ENCODE measurements at places on chromosomes 11 and 22.

- DNase-seq: no peak
Observed at GRCh38 chr11:66437979-66438503, 607 bp downstream of the MRPL11 start.

- no peak for DNase-seq
Observed at GRCh38 chr22:45781459-45781858, 109.8 kb downstream of the ATXN10 start.

GRCh38 chr11:99911116-99911515 lies 776.0 kb upstream of the ARHGAP42 start:
- no peak for DNase-seq

DNA sequence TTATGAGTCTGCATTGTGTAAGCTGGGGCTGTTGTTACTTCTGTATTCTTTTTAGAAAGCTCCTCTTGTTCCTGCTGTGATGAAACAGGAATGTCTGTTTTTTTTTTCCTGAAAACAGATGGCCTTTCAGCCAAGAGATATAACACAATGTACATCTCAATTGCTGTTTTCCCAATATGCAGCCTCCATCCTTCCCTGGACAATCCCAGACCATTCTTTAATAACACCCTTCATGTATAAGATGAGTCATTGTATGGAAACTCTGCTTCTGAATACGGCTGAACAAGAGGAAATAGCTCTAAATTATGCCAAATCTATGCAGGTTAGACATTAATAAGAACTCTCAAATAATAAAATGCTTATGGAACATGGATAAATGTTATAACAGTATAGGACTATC lies 60.2 kb upstream of the LRRC4C start:
- no peak for DNase-seq

DNA sequence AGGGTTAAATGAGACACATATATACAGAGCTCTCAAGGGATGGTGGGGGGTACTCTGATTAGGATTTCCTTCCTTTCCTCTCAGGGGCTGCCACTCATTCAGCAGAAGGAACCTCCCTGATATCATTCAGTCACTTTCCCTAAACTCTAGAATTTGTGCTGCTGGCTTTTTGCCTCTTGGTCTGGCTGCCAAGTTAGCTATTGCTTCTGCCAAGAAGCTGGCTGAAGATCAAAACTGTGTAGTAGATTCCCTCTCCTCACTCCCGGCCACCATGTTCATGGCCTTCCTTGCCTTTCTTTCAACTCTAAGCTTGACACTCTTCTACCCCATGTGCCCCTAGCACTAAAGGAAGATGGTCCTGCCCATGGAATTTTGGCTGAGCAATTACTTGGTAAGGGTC lies 18.7 kb downstream of the SLC6A5 start:
- no peak for DNase-seq

GRCh38 chr11:134475951-134476350 lies 63.9 kb upstream of the B3GAT1 start:
- DNase-seq: no peak
